ENCODE measurements at places on chromosomes 1 and 21. TPM values are rescaled to one million over a fixed set of nuclear protein-coding genes. Genes with fewer than 3 reads are reported as not detected.

CCT3 gene
- total RNA-seq, result 117 TPM

OR14C36 gene
- total RNA-seq, result not detected

PLA2G2D gene
- 0.27 TPM for total RNA-seq

CFAP45 gene
- 10.2 TPM for total RNA-seq

LAMC2 gene
- 24.9 TPM for total RNA-seq

GJA4 gene
- total RNA-seq, result 16.1 TPM

All from lower lobe of right lung (tissue), 2 donors.